ENCODE measurements at places on chromosomes 5 and 9.

DNA sequence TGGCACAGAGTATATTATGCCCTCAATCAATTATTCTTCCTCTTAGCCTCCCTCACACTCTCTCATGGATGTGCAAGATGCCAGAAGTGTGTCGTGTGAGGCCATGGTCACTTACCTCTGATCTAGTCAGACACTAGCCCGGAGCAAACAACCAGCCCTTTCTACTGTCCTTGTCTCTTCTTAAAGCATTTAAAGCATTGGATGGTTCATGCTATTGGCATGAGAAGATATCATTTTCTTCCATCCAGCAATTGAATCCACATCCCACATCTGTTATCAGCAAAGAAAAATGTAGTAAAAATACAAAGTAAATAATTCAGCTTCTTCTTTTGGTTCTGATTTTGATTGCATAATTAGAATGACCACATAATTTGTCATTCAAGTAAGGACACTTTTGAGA, 267.2 kb upstream of the ACO1 start:
- DNase-seq = no peak

DNA sequence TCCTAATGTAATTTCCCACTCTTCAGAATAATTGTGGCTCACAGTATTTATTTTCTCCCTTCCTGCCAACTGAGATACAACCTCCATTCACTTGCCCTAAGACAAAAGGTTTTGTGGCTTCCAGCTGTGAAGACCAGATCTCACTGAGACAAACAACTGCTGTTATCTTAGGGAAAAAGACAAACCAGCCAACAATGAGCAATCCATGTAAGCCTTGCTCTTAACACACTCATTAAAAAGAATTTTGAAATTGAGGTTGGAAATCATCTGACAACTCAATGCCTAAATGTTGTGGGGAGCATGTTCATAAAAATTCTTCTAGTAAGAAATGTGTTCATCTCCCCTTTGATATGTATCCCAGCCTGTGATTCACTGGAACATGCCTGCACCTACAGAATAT, 132.9 kb downstream of the ADAMTSL1 start:
- no peak for DNase-seq

DNA sequence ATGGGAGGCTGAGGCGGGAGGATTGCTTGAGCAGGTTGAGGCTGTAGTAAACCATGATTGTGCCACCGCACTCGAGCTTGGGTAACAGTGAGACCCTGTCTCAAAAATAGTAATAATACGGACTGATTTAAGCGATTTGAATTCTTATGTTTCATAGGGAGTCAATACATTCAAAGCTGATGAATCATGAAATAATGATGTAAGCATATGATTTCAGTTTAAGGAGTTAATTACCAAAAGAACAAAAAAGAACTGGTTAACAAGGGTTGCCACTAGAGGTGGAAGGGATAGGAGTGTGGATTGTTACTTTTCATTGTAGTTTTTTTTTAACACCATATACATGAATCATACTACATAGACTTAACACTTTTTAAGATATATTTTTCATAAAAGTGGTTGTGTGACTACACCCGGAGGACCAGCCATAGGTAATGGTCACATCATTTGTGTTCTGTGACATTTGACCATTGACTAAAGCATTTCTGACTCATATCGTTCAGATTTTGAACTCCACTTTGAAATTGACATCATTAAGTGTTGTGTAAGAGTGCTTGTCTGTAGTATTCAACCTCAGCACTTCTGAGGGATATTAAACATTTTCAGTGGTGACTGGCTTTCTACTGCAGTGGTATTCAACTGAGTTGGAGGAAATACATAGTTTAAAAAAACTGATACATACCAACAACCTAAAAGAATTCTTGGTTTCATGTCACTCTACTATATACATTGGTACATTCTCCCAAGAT, 7.0 kb downstream of the TRMT10B start:
- DNase-seq = no peak

DNA sequence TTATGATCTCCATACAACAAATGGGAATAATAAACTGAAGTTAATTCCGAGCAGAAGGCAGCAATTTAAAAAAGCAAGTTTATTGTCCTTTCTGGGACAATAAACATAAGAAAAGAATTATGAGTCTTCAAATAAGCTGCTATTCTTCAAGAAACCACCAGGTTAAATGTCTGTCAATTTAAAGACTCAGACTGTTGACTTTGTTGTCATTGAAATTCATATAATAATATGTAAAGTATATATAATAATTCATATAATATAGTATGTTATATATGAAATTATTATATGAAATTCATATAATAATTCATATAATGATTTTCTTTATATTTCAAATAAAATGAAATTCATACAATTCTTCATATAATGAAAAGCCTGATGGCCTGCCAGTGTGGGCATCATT, 497.5 kb upstream of the RGMB start:
- no peak for DNase-seq

GRCh38 chr9:98860871-98861293, 53.4 kb downstream of the GALNT12 start:
- DNase-seq = no peak

DNA sequence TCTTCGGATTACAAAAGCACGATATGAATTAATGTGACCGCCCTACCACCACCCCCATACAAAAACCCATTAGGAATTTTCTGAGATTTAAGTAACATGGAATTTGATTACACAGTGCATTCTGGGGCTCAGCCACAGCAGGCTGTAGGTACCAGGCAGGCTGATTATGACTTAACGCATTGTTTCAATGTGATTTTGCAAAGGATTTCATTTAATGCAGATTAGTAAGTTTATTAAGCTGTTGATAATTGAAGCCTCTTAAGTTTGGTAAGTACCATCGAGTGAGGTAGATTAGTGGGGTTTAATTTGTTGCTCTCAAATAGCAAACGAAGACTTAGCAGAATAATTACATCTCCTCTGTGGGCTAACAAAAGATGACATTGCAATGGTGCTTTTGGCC, 240.1 kb downstream of the TRPM3 start:
- no peak for DNase-seq

- DNase-seq = no peak
Observed at GRCh38 chr9:90996154-90997065, 194.8 kb downstream of the SYK start.

GRCh38 chr9:124749781-124750180, 21.3 kb downstream of the NR6A1 start:
- no peak for DNase-seq

DNA sequence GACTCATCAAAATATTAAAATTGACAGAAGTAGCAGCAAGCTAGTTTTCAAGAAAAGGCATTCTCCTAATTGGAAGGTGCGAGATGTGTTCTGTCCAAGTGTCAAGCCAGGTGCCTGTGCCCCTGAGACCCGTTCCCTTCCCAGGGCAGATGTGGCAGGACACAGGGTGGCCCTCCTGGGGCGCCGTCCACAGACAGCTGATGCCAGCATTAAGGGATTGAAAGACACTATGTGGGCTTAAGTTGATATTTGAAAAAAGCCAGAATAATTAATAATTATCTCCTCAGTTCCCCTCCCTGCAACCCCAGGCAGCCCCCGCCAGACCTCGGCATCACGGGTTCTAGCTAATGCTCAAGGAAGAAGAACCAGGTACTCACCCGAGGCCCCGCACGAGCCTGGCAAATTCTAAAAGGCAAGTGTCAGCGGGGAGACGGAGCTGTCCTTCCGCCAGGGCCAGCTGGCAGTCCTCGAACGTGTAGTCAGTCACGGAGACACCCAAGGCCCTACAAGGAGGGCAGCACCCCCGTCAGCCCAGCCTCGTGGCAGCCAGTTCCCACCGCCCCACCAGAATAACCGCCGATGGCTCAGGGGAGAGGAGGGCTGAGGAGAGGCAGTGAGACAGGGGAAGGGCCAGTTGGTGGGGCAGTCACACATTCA, 29.1 kb upstream of the SLC6A3 start:
- DNase-seq = no peak

DNA sequence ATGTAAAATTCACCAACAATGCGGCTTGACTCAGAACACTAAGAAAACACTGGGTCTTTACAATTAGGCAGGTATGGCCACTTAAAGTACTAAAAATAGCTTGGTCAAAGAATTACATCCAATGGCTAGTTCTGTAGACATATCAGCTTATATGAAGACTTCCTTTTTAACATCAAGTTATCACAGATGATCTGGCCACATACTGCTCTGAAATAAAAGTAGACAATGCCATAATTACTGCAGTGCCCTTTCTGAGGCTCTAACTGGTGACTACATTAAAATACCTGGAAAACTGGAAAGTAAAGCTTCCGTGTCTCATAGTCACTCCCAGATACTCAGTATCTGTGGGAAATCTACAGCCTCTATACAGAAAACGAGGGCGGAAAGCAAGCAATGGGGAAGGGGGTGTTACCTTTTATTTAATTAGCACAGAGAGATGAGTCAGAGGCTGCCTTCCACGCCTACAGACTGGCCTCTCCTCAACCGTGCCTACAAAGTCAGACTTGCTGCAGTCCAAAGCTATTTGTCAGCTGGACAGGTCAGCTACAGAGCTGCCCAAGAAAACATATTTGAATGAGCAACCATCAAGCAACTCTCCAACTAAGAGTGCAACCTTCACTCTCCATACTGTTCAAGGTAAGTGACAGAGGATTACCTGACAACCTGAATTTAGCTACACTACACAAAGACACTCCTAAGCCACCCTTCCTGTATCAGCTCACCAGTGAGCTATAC, 8.7 kb downstream of the SERINC5 start:
- peak; percentile 52 for DNase-seq

Measured in stimulated activated CD8-positive, alpha-beta memory T cell treated with anti-CD3 and anti-CD28 coated beads, Interleukin-4, amount 100 ng/mL, for 48 hours (primary cell).